ENCODE measurements at places on chromosomes 16 and 17. TPM values are rescaled to one million over a fixed set of nuclear protein-coding genes. Genes with fewer than 3 reads are reported as not detected.

The ABCC6 gene
- total RNA-seq, result 1.2 TPM

The ZNF205 gene
- total RNA-seq, result 8.0 TPM

The CCL4 gene
- total RNA-seq, result 0.91 TPM

The CA7 gene
- total RNA-seq, result not detected

The GSG1L gene
- total RNA-seq, result 3.4 TPM

The HOXB13 gene
- total RNA-seq, result not detected

The C16orf96 gene
- 0.08 TPM for total RNA-seq

The RHBDL3 gene
- 4.7 TPM for total RNA-seq

The LPO gene
- not detected for total RNA-seq

The GABARAPL2 gene
- total RNA-seq, result 280 TPM

The GPR179 gene
- 0.05 TPM for total RNA-seq

DNA sequence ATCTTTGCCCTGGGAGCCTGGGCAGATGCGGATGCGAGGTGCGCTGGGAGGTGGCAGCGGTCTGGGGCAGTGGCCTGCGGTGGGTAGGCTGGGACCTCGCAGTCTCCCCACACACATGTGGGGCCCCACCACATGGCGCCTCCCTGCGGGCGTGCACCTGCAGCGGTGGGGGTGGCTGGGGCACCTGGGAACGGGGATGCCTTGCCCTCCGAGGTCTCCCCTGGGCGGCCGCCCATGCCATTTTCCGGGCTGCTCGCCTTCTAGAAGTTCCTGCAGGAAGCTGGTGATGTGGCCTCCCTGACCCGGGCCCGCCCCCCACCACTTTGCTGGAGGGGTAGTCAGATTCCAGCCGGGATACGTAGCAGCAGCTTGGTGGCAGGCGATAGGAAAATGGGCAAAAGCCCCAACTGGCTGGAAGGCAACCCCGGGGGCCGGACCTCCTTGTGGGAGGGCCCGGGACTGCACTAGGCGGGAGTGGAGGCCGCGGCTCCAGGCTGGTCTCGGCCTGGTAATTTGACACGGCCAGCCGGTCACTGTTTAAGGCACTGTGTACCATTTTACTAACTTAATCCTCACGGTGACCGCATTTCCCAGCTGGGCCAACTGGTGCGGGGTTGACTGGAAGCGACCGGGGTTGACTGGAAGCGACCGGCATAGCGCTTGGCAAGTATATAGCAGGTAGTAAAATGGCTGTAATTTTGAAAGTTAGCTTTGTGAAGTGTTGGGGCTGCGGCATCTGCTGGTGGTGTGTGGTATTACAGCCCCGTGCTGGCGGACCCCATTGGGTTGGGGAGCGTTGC, 38.5 kb downstream of the IGF2BP1 start:
- DNase-seq, result peak; percentile 30

GRCh38 chr16:46583036-46583435, 38.1 kb downstream of the SHCBP1 start:
- no peak for DNase-seq

- no peak for DNase-seq
These were observed at the start of gene CCR7 for GRCh38 chr17:40564883-40565768. Gene CCR7 (minus strand): TSS chr17:40565472. CDS start chr17:40565409, 63 bp downstream.

DNA sequence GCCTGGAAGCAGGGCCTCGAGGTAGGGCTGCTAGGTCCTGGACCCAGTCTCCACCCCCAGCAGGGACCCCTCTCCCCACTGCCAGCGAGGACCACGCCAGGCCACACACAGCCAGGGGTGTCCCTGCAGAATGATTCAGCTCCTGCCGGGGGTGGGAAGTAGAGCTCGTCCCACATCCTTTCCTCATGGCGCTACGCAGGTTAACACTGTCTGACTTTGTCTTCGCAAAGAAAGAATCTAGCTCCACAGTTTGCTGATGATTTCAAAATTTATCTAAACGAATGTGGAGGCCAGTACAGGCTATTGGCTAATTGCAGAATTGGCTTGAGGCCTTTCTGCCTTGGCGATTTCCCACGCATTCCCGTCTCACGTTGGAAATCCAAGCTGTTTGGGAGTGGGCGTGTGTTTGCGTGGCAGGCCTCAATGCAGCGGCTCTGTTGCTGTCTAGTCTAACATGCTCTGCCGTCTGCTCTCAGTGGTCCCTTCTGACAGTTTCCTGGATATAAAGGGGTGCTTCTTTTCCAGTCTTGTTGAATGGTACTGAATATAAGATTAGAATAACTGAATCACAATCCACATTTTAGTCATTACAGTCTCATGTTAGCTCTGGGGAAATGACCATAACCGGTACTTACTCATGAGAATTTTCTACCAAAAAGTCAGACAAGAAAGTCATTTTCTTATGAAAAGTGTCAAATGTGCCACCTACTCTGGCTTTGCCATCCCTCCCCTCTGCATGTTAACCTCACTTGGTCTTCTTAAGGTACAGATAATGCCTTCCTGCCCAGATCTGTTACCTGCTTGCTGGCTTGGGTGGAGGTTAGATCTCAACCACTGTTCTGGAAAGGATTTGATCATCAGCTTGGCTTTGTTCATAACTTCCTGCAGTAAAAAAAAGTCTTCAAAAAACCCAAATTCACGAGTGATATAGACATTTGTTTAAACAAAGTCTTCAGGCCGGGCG, 252.4 kb downstream of the NTN1 start:
- peak; percentile 33 for DNase-seq

DNA sequence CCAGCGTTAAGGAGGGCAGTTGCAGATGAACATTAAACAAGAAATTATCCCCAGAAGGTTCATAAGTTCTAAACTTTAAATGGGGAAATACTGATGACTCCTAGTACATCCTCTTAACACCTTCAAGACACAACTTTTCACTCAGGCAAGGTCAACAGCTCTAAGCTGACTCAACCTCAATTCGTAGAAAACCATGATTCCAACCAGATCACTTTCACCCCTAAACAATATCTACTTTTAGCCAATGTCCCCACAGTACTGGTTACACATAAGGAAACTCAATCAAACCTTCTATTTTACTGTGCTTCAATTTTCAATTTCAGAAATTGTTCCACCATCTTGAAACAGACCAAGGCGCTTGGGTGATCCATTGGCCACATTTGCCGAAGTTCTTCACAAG, 2.3 kb downstream of the CDYL2 start:
- no peak for DNase-seq

GRCh38 chr16:35795361-35796029, 2336.1 kb downstream of the TP53TG3F start:
- no peak for DNase-seq

DNA sequence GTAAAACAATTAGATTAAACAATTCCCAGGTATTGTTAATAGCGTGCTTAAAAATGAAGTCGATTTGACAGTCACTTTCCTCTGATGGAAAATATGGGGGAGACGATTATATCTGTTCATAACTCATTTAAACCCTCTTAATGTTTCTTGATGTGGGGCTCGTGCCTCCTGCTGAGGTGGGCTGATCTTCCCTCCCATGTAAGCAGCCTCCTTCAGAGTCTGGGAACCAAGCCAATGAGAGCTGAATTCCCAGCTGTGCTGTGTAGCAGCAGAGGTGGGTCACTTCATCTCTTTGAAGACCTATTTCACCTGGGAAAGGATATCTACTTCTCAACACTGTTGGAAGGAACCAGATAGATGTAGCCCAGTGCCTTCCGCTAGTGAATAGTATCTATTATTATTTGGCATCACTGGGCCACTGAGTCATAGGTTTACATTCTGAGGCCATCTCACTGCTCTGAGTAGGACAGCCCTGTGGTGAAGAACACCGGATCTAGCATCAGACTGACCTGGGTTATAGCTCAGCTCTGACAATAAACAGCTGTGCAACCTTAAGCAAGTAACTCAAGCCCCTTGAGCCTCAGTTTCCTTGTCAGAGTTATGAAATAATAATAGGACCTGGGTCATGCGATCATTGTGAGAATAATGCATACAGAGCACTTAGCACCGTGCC, 85.3 kb upstream of the C16orf82 start:
- DNase-seq, result no peak

- peak; percentile 5 for DNase-seq
These were observed 46.6 kb upstream of the DOC2B start for GRCh38 chr17:227946-228615.

Measured in left ventricle myocardium inferior (tissue), 1 donor.